ENCODE measurements at places on chromosomes 13 and 19.
A peak's percentile ranks its signal among the peaks of the same experiment; 100 is the strongest.

DNA sequence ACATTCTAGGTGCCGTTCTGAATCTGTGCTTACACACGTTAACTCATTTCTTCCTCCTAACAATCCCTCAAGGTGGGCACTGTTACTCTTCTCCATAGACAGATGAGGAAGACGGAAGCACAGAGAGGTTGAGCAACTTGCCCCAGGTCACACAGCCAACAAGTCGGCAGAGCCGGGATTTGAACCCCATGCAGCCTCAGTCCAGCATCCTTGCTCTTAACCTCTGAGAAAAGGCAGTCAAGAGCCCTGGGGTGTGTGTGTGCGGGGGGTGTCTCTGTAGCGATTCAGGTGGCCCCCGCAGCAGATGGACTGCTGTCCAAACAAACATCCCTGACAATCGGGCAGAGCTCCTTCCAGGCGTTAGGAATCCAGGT, 6.3 kb downstream of the PTPRS start:
- no peak for DNase-seq

GRCh38 chr19:55146078-55146704, 2.8 kb downstream of the TNNT1 start:
- no peak for DNase-seq

DNA sequence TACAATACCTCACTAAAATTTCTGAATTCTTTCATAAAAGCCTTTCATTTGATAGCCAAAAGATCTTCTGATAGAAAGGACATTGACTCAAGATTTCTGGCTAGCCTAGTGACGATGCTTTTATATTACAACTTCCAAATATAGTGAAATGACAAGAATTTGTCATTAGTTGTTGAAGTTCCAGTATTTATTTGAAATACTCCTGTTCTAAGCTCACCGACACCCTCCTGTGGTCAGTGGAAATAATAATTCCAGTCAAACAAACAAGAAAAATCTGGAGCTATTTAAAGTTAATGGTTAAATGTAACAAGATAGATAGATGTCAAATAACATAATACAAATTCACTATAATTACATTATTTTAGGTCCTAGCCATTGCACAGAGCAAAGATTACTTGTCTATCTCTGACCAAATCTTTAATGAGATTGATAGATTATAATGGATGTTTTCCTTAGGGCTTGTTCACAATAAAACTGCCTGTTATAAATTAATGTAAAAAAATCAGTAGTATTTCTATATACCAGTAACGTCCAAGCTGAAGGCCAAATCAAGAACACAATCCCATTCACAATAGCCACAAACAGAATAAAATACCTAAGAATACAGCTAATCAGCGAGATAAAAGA, 195.5 kb downstream of the RGCC start:
- DNase-seq = peak; percentile 58

- DNase-seq = no peak
Observed at GRCh38 chr13:37001921-37002250, 1.3 kb downstream of the EXOSC8 start.

DNA sequence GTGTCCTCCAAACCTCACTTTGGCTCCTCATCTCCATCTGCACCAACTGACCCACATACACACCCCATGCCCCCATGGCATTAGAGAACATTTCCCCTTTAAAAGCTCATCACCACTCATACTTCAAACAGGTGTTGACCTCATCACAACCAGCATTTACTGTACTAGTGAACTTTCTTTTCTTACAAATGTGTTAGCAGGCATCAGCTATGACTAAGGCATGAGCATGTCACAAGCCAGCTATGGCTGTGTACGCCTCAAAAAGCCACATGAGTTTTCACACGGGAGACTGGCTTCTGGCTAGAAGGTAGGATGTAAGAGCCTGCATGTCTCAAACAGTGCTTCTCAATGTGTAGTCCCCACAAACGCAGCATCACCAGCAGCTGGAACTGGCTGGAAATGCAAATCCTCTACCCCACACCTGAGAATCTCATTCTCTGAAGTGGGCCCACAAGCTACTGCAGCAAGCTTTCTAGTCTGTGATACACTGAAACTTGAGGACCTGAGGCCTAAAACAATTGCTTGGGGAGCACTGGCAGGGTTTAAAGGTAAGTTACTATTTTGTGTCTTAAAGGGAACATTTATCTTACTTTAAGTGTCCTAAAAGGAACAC, 66.8 kb downstream of the TUBGCP3 start:
- DNase-seq = no peak

DNA sequence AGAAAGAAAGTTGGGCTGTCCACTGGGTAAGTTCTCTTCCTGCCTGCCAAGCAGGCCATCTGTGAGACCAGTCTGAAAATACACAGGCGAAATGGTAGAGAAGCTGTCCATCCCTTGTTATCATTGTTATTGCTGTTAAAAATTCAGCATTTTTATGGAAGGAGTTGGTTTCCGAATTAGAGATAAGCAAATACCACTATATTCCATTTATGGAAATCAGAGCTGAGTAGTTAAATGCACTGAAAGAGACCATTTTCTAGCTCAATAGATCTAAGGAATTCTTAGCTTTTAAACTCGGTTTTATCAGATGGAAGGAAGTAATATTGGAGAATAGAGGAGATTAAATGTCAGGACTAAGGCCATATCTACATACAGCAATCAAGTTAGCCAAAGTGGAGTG, 40.7 kb downstream of the MZT1 start:
- no peak for DNase-seq

DNA sequence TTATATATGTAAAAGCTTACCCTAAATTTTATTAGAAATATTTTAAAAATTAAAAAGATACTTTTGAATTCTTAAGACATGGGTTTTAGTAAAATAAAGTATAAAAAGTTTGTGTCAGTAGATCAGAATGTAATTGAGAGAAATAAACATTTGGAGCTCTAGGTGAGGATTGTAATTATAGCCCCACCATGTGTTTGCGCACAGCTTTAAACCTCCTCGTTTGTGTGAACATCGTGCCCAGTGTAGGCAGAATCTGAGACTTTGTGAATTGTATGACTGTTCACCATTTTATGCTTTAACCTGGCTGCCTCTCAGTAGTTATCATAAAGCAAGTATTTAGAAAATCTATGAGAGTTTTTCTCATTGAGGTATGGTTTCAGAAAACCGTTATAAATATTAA, 29.1 kb downstream of the CUL4A start:
- no peak for DNase-seq

GRCh38 chr13:47665043-47665442, 336.0 kb downstream of the SUCLA2 start:
- DNase-seq = no peak

DNA sequence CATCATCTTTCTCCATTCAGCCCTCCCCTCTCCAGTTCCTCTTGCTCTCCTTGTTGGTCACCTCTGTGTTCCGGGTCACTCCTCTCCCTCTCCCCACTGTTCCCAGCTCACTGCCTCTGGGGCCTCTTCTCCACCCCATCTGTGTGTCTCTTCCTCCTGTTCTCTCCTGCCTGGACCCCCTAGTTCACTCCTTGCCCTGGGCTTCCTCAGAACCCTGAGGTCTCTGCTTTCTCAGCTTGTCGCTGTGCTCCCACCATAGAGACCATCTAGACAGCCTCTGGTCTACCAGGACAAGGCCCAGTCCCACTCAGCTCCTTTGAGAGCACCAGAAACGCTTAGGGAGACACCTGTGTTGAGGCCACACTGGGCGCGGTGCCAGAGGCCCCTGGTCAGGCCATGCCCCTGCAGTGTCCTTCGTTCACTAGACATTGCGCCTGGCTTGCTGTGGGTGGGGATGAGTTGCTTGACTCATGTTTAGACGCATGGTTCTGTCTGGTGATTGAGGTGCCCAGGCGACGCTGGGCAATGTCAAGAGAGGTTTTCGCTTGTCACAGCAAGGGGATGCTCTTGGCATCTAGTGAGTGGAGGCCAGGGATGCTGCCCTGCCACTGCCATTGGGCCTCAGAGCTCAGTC, 4.8 kb downstream of the LENG9 start:
- DNase-seq = no peak

DNA sequence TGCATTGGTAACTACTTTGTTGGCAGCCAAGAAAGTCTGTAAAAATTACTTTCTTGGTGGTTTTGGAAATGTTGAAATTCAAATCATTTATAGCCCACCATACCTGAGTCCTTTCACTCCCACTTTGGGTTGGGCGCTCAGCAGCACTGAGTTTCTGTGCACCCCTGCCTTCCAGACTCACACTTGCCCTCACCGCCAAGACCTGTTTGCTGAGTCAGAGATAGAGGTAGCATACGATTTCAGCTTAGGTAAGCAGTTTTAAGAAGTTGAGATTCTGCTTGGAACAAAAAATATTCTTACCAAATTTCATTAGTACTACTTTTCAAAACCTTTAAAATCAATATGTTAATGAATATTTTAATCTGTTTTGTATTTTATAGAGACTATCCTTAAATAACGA, 12.6 kb downstream of the MPHOSPH8 start:
- no peak for DNase-seq

DNA sequence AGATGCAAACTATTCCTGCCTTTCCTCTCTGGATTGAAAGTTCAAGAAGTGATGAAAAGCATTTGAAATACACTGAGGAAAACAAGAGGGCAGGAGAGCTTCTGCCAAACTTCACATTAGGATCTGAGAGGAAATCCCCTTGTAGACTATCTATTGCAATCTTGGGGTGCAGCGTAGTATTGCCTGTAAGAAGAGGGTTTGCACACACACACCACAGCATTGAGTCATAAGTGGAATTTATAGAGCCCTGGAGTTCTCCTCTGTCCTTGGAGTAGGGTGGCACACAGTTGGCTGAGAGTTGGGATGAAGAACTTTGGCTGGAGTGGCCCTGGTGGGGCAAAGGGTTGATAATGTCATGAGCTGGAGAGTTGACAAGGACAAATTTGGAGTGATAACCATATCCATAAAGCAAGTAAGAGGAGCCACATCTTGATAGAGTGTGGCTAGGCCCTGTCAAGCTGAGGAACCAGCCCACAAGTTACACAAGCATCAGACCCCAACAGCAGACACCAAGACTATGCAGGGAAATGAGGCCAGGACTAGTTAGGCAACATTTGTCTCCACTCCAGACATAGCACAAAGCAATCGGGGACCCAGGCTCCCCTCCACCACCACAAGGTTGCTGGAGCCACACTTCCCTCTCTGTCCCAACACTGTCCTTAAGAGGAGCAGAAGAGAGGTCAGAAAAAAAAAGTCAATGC, 520.9 kb downstream of the KLF5 start:
- DNase-seq = no peak

GRCh38 chr19:13849991-13850909, 26.7 kb upstream of the NANOS3 start:
- DNase-seq = peak; percentile 83

- peak; percentile 61 for DNase-seq
Observed at GRCh38 chr13:67619351-67619994, 389.3 kb upstream of the PCDH9 start.

DNA sequence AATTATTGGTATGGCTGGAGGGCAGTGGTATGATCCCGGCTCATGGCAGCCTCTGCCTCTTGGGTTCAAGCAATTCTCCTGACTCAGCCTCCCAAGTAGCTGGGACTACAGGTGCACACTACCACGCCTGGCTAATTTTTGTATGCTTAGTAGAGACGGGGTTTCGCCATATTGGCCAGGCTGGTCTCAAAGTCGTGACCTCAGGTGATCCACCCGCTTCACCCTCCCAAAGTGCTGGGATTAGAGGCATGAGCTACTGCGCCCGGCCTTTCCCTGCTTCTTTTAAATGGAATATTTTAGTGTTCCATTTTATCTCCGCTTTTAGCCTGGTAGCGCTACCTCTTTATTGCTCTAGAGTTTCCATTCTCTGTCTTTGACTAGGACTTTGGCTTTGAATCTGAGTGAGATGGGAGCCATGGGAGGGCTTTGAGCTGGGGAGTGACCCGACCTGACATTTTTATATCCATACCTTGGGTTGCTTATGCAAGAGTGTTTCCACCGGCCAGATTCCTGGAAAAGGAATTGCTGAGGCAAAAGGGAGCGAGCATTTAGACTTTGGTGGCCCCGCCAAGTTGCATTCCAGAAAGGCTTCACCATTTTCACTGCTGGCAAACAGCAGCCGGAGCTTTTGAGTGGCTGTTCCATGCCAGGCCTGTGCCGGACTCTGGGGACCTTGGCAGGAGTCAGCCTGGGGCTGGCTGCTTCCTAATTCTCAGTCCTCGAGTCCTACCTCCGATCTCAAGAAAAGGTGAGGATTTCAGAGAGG, 22.9 kb downstream of the BICRA start:
- DNase-seq = no peak

- DNase-seq = no peak
Observed at GRCh38 chr13:51223560-51224270, 1.5 kb downstream of the FAM124A start.

GRCh38 chr19:3175781-3176714, 2.5 kb upstream of the S1PR4 start:
- DNase-seq = peak; percentile 43

DNA sequence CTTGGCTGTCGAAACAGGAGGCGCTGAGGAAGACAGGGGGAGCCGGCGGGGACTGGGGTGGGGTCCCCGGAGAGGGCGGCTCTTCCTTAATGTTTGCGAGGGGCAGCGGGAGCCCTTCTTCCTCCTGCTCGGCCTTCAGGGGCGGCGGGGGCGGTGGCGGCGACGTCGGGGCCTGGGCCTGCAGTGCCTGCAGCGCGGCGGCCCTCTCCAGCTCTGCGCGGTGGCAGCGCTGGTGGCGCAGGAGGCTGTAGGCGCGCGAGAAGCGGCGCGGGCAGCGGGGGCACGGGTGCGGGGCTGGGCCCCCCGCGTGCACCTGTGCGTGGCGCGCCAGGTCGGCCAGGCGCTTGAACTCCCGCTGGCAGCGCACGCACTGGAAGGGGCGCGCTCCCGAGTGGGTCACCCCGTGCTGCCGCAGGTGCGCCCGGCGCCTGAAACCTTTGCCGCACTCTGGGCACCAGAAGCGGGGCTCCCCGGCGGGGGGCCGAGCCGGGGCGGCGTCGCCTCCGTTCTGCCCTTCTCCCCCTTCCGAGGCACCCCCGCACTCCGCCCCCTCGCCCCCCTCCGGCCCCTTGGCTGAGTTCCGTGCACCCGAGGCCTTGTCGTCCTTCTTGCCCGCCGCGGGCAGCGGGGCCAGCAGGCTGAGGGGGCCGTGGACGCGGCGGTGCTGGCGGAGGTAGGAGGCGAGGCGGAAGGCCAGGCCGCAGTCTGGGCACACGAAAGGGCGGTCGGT, 2.5 kb downstream of the ZNF579 start:
- DNase-seq = no peak

DNA sequence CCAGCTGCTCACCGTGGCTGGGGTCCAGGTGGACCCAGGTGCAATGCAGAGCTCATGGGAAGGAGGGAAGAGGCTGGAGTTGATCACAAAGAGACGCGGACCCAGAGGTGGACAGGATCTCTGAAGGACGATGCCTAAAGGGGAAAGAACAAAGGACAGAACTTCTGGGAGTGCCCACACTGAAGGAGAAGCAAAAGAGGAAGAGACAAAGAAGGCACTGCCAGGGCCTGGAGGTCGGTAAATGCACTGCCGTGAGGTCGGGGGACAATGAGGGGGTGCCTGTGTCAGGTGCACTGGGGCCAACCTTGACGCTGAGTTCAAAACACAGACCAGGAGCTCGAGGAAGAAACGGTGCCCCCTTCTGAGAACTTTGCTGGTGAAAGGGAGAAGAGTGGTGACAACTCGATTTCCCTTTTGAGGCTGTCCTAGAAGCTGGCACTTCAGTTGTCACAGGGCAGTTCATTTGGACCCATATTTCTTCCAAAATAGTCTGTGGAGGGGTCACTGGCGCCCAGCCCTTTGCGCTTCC, 55.6 kb downstream of the GJA3 start:
- DNase-seq = no peak

All from fibroblast of skin of abdomen (primary cell).